ENCODE measurements at places on chromosomes 16 and 17.
A peak's percentile ranks its signal among the peaks of the same experiment; 100 is the strongest.

- peak; percentile 66 for DNase-seq
Observed at GRCh38 chr17:4420692-4421131, 13.0 kb upstream of the SPNS3 start.

DNA sequence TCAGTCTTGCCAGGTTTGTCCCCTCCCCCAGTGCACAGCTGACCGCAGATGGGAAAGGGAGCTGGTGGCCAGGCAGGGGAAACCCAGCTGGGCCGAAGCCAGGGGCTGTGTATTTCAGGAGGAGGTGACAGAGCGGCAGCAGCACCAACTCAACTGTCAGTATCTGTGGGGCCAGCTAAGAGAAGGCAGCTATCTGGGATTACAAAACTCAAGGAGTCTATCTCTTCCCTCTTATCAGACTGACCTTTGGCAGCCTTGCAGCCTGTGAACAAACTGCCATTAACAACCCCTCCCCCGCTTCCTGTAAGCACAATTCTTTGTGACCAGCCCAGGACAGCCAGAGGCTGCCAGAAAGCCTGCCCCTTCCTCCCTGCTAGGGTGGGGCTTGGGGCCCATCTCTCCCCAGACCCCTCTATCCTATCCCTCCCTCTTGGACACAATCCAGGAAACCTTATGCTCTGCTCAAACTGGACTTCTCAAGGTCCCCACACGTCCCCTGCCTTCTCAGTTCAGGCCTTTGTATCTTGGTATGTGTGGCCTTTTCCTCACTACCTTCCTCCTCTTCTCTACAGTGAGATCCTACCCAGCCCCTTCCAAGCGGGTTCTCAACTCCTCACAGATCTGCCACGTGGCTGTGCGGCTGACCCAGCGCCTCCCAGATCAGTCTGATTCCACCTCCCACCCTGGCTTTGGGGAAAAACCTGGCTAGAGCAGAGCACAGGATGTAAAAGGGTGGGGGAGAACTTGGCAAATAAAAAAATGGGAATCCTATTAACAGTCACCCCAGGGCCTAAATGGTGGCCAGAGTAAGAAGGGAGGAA, 10.5 kb downstream of the ST3GAL2 start:
- DNase-seq = peak; percentile 57

- no peak for DNase-seq
Observed at GRCh38 chr17:811051-811784, 29.1 kb downstream of the MRM3 start.

- no peak for DNase-seq
Observed at GRCh38 chr17:46842835-46843234, 8.5 kb upstream of the WNT9B start.

- DNase-seq = no peak
Observed at GRCh38 chr17:50375858-50376538, 3.0 kb downstream of the EME1 start.

DNA sequence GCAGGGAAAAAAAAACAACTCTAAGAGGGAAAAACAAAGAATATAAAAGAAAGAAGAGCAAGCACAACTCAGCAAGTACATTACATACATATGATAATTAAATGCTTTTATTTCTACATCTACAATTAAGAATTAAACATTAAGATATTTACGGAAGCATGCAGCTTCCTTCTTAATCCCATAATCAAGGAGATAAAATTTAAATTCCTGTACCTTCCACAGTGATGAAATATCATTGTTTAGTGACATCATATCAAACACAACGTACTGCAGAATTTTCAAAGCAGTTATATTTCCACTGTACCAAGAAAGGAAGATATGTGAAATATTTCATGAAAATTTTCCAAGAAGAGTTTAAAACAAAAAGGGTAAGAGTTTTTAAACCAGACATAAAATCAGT, 26.0 kb downstream of the KANSL1 start:
- DNase-seq = no peak

- no peak for DNase-seq
Observed at GRCh38 chr17:2292100-2292499, 11.5 kb downstream of the SMG6 start.

- DNase-seq = no peak
Observed at GRCh38 chr17:63960006-63960405, 12.7 kb downstream of the SCN4A start.
